ENCODE measurements at places on chromosomes 13 and 19. TPM values are rescaled to one million over a fixed set of nuclear protein-coding genes. Genes with fewer than 3 reads are reported as not detected.

Gene HSPB6
- 713 TPM for total RNA-seq

DNA sequence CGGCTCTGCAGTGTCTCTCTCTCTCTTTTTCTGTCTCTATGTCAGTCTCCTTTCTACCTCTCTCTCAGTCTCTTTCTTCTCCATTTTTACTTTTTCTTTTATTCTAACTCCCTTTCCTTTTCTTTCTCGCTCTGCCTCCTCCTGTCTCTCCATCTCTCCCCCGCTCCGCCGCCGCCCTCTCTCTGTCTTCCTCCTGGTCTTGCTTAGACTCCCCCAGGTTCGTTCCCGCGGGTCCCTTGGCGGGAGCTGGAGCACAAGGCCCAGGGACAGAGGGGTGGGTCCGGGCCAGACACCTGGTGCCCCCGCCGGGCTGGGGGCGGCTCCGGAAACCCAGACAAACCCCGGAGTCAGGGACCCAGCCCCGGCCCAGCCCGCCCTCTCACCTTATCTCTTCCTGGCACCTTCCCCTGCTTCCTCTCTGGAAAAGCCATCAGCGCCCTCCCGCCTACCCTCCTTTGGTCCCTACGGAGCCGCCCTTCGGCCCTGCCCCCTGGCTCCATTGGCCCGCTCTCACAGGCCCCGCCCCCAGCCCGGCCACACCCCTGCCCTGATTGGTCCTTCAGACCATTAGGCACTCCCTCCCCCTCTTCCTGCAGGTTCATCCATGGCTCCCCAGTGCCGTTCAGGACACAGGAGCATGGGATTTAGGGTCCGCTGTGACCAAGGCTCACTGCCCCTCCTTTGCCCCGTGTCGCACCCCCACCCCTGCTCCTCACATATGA is 15.4 kb upstream of the NOP53 start:
- no peak for DNase-seq

- no peak for DNase-seq
Measured at GRCh38 chr13:111325146-111325890, 4.9 kb downstream of the TEX29 start.

DNA sequence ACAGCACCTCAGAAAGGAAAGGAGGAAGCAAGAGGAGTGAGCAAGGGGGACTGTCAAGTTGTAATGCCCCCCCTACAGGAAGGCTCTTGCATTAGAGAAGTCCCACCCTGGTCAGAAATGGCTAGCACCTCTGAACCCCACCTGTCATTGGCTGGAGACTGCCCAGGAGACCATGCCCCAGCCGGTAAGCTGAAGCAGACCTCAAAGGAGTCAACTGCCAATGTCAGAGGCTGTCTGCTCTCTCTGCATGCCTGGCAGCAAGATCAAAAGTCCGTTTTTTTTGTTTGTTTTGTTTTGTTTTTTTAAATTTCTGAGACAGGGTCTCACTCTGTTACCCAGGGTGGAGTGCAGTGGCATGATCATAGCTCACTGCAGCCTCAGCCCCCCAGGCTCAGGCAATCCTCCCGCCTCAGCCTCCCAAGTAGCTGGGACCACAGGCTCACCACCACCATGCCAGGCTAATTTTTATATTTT is 8.1 kb upstream of the BCL3 start:
- DNase-seq: no peak

DNA sequence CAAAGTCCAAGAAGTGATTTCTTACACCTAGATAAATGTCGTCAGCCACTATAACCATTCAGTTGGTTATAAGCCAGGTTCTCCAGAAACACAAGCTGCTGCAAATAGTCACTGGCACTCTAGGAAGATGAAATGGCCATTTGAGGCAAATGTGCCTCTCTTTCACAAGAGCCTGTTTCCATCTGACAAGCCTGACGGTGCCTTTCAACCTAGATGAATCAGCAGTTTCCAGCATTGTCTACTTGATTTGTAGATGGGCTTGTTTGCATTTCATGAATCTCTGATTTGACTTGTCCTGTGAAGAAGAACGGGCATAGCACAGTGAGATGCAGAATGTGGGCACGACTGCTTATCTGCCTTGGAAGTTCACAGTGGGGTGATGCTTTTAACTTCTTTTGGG is 327.2 kb downstream of the LMO7 start:
- no peak for DNase-seq

DNA sequence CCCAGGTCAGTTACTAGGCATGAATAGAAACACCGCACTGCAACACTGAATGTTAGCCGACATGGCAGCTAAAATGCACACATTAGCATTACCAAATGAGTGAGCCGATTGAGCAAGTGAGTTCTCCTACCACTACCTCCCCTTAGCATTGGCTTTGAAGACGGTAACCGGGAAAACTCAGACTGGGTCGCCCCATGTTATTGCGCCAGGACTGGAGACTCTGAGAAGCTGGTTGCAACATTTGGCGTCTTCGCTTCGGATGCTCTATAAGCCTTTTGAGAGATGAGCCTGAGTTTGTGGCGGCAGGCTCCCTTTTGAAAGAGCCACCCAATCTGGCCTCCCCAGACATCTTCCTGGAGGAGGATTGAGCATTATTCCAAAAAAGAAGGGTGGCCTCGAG is 68.5 kb upstream of the POMP start:
- DNase-seq: no peak

- peak; percentile 51 for DNase-seq
Measured at GRCh38 chr19:53037101-53038097, 7.1 kb upstream of the ERVV-2 start.

Gene SPRYD7
- 2.4 TPM for total RNA-seq

Gene SPACA7
- total RNA-seq: not detected

GRCh38 chr19:35720163-35720524 is 2.3 kb downstream of the KMT2B start:
- no peak for DNase-seq

Gene CEACAM7
- not detected for total RNA-seq

DNA sequence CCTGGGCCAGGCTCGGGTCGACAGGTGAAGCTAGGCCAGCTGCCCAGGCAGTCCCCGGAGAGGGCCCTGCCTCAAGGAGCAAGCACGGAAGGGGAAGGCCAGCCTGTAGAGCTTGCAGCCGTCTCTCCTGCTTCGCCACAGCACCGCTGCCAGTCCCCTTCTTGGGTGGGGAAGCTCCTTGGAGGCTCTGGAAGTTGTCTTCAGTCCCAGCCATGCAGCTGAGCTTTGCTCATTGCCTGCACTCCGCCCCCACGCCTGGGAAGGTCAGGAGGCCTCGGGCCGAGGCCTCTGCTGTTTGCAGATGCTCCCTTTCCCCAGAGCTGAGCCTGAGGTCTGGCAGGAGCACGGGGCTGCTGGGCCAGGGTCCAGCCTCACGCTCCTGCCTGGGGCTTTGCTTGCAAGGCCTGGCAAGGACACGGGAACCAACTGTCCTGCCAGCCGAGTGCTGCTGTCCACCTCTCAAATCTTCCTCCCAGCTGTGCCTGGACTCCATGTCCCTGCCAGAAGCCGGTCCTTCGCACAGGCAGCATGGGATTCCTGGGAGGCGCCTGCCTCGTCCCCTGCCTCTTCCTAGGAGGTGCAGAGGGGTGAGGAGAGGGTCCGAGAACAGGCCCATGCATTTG is 13.3 kb downstream of the PLEKHF1 start:
- no peak for DNase-seq

DNA sequence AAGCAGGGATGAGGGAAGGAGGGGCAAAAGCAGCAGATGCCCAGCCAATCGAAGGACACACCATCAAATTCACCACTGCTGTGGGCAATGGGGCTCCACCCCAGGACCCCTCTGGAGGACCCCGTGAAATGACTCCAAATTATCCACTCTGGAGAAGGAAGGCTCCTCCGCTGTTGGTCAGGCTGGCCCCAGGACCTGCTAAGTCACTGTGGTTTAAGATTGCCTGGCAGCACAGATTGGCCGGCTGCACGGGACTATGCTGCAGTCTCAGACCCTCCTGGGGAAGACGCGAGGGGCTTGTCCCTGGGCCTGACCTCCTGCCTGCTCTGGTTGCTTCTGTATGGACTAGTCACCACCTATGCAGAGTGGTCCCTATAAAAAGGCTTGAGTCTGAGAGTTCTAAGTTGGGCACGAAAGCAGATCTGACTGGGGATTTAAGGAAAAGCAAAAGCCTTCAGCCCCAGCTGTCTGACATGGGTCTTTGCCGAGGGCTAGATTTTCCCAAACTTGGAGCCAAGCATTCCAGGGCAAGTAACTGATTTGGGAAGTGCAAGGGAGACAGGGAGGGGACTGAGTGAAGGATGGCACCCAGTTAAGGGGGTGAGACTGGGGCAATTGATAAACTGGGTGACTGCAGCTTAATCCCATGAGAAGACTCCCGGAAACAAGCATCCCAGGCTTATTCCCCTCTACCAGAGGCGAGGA is 91.7 kb downstream of the TSHZ3 start:
- no peak for DNase-seq

GRCh38 chr19:18190278-18190677 is 2.7 kb upstream of the MPV17L2 start:
- no peak for DNase-seq

Gene TRIM28
- total RNA-seq: 233 TPM

GRCh38 chr19:16581145-16581970 is 9.1 kb upstream of the SLC35E1 start:
- DNase-seq: no peak

Gene SYT5
- 0.45 TPM for total RNA-seq

DNA sequence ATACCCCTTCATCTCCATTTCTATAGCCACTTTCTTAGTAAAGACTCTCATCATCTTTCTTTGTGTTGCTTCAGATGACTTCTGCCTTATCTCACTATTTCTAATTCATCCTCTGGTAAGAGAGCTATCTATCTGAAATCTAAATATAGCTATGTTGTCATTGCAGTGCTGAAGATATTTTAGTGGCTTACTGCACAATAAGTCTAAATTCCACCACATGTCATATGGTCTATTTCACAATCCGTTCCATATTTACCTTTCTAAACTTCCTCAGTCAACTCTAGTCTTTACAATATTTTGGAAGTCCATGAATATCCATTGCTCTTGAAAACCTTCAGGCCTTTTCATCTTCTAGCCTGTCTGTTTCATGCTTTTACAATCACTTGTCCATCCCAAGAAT is 465.1 kb upstream of the SLC10A2 start:
- no peak for DNase-seq

DNA sequence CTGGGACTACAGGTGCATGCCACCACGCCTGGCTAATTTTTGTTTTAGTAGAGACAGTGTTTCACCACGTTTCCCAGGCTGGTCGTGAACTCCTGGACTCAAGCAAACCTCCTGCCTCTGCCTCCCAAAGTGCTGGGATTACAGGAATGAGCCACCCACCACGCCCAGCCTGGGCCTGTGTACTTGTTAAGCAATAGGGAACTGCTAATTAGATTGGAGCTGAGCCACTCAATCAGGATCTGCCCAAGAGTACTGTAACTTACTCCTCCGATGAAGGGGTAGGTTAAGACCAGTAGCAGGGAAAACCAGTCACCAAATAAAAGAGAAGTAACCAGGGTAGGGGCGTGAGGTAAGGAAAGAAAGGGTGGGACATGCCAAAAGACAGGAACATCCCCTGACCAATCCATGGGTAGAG is 2.3 kb downstream of the DDX39A start:
- DNase-seq: peak; percentile 41

All from fibroblast of the aortic adventitia (primary cell).